ENCODE measurements at places on chromosomes 1 and 21. TPM values are rescaled to one million over a fixed set of nuclear protein-coding genes. Genes with fewer than 3 reads are reported as not detected.

The NES gene
- 3.0 TPM for polyA plus RNA-seq

The KRTAP20-4 gene
- not detected for polyA plus RNA-seq

The KCNC4 gene
- polyA plus RNA-seq: 1.8 TPM

The HOOK1 gene
- polyA plus RNA-seq: 9.2 TPM

The C2CD4D gene
- polyA plus RNA-seq: 0.19 TPM
